Thoracic aorta endothelial cell (primary cell): ENCODE measurements at places on chromosomes 16 and 17. TPM values are rescaled to one million over a fixed set of nuclear protein-coding genes. Genes with fewer than 3 reads are reported as not detected.

The PLK1 gene
- 44.0 and 82.6 TPM in 2 replicates for total RNA-seq

The SCNN1G gene
- total RNA-seq = not detected in 2 replicates

The VAT1L gene
- total RNA-seq = 2.4 and 6.8 TPM in 2 replicates

The TPSG1 gene
- total RNA-seq = not detected in 2 replicates
